Stimulated activated CD4-positive, alpha-beta T cell treated with anti-CD3 and anti-CD28 coated beads, Interleukin-12 subunit alpha, Interleukin-12 subunit beta, amount 100 ng/mL, for 48 hours (primary cell): ENCODE measurements at places on chromosomes 1 and 21.

- DNase-seq = no peak
These were observed 690.7 kb downstream of the ADGRL2 start for GRCh38 chr1:82491301-82492048.

DNA sequence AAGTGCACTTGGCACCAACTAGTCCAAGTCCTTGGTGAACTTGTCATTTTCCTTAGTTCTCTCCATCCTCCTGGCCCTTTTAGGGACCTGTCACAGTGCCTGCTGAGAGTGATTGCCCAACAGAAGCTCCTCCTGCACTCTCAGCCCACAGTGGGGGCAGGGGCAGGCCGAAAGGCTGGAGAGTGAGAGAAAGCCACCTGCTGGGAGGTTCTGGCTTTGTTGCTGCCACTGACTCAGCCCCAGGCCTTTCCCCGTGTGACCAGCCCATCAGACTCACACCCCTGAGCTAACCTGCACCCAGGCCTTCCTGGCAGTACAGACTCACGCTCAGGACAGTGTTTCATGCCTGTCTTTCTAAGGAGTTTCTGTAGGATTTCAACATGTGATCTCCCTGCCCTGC is 17.1 kb upstream of the PROK1 start:
- DNase-seq = no peak

DNA sequence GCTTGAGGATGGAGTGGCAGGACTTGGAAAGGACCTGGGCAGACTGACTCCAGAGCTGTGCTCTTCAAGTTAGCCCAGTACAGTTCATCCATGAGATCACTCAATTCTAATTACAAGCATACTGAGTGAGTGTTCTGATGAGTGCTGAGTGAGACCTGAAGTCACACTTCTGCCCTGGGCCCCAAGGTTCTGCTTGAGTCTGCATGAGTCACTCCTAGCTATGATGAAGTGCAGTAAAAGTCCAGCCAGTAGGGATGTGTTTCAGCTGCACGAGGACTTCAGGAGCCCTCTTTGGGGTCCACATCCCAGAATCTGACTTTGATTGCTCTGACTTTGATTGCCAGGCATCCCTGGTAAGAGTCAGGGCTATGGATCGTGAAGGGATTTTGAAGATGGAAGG is 35.8 kb downstream of the PLEKHA6 start:
- peak; percentile 45 for DNase-seq

GRCh38 chr1:147892216-147892615 is 10.4 kb upstream of the GJA8 start:
- no peak for DNase-seq

GRCh38 chr1:79323239-79324025 is 316.9 kb upstream of the ADGRL4 start:
- DNase-seq = no peak

DNA sequence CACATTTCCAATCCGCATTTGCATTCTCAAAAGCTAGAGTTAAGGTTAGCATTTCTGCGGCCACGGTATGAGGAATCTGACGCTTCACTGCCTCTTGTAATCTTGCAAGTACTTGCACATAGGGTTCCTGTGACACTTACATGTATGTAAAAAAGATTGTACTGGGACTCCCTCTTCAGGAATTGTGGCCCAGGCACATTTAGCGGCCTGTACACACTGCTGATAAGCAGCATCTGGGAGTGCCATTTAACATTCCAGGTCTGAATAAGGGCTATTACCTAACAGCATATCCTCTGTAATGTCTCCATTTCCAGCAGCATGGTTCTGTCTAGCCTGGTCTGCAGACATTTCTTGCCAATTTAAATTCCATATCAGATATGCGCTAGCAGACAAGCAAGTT is 75.7 kb downstream of the AXDND1 start:
- no peak for DNase-seq

GRCh38 chr1:208179961-208180409 is 64.2 kb downstream of the PLXNA2 start:
- DNase-seq = no peak

- peak; percentile 34 for DNase-seq
These were observed 3.0 kb upstream of the SDE2 start for GRCh38 chr1:226001963-226002666.

DNA sequence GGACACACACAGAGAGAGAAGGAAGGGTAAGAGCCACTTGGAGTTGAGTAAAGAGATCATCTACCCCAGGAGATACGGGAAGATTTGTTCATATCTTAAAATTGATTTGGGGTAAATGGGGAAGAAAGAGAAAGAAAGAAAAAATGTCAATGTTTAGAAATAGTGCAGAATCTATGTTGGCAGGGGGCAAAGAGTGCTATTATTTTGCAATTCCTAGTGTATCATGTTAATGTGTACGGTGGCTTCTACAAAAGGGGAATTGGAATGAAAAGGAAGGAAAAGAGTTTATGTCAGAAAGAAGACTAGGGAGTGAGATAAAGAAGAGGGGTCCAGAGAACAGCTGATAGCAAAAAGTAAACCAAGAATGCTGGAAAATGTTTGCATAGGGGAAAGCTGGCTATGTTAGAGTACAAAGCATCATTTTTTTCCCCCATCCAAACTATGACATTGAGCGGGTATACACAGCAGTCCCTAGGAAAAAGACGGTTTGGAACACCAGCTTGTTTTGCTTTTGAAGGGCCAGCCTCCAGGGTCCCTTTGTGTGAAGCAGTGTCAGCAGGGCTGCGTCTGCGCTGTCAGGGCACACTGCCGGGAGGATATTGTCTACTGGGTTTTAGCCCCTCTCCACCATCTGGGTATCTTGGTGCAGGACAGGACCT is 10.8 kb downstream of the LRRC8D start:
- DNase-seq = no peak

GRCh38 chr1:119631086-119631432 is 17.0 kb downstream of the ZNF697 start:
- DNase-seq = no peak

- DNase-seq = no peak
These were observed 74.4 kb upstream of the TTC34 start for GRCh38 chr1:2875707-2876561.

DNA sequence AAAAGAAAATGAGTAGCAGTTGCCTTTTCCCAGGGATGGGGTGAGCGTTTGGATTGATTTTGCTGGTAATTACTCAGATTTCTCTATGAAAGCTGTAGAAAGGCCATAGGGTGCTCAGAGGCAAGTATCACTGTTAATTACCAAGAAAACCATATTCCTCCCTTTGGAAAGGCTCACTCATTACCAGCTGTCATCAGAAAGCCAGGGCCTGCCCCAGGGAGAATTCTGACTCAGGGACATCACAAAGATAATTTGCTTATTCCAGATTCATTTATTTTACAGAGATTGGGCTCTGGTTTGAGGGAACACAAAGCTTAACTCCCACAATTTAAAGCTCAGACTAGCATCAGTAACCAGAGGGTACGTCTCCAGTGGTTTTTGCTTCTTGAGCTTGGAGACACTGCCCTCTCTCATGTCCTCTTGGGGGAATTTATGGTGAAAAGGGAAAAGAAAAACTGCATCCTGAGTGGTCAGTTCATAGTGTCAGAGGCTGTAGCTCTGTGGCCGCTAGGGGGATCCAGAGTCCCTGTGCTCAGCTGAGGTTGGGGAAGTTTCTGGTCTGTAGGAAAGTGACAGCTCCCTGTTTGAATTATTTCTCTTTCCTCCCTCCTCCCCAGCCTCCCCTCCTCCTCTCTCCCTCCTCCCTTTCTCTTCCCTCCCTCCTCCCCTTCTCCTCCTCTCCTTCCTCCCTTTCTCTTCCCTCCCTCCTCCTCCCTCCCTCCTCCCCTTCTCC is 204.3 kb downstream of the KCNJ6 start:
- peak; percentile 43 for DNase-seq

DNA sequence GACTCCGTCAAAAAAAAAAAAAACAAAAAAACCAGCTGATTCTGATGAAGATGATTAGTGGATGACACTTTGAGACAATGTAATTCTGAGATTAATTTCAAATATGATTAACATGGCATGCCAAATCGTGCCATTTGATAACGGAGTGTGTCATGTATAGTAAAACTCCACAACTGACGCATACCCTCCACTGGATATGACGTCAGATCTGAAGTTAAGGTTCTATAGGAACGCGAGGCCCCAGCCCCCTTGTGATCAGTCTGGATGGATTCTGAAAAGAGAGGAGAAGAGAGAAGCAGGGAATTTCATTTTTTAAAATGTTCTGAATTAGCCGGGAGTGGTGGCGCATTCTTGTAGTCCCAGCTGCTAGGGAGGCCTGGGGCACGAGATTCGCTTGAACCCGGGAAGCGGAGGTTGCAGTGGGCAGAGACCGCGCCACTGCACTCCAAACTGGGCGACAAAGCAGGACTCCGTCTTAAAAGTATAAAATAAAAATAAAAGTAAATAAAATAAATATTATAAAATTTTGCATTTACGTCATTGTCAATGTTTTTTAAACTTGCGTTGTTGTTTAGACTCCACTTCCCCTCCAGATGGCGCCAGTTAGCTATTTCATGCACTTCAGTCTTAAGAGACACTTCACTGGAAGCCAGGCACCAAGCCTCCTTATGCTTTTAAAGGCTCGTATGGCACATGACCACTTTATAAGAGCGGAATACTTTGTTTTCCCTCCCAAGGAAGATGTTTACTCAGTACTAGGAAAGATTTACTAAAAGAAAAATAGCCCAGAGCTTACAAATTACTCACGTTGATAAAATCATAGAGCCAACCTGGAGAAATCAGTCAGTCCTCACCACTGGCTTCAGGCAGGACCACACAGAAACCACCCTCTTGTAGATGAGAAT is 65.5 kb downstream of the UBE2U start:
- peak; percentile 50 for DNase-seq

DNA sequence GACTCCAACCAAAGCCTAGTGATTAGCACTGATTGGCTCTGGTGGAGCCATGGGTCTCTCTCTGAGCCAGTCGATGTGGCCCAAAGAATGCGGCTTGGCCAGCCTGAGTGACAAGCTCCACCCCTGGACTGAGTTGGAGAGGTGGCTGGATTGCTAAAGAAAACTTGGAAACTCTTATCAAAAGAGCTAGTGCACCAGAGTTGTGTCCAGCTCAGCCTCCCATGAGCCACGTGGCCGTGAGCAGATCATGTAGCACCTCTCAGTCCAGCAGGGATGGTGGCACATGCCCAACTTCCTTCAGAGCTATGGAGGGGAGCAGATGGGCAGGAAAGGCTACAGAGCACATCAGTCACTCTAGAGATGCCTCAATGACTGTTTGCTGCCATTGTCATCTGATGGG is 142.8 kb upstream of the VAMP3 start:
- no peak for DNase-seq

DNA sequence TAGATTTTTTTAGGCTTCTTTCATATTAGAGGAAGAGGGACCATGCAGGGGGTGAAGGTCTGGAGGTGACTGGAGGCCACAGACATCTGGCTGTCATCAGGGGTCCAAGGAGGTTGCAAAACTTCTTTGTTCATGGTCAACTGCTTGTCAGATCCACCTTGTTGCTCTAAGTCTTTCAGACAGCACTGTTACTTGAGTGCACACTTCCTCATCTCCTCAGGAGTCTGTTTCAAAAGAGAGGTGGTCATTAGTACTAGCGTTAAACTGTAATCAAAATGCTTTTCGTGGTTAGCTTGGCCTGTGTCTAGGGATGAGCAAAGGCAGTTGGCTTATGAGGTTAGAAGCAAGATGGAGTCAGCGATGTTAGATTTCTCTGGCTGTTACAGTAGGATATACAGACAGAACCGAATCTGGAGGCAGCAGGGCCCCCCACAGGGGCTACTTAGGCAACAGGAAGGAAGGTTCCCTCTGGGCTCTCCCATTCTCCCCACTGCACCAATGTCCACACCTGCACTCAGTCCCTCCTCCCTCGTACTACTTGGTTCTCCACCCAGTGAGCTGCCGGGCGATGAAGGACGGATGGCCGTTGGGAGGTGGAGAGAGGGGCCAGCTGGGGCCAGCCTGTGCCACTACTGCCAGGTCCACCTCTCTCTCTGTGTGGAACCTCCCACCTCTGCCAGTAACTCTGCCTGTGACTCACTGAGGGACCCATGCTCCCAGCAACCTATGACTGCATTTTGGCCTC is 57.2 kb downstream of the TOR1AIP2 start:
- DNase-seq = no peak

DNA sequence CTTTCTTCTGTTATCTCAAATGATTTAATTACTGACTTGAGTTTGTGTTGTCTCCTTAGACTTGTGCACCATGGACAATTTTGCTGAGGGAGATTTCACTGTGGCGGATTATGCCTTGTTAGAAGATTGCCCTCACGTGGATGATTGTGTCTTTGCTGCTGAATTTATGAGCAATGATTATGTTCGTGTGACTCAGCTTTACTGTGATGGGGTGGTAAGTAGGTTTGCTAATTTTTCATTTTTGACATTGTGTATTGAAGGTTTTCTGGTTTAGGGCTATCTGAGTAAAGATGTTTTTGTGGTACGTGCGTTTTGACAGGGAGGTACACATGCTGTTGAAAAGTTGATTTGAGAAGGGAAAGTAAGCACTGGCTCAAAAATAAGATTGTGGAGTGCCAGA is 14.1 kb downstream of the TTC3 start:
- no peak for DNase-seq

- DNase-seq = no peak
These were observed 80.3 kb downstream of the SLC35A3 start for GRCh38 chr1:100050139-100050538.

DNA sequence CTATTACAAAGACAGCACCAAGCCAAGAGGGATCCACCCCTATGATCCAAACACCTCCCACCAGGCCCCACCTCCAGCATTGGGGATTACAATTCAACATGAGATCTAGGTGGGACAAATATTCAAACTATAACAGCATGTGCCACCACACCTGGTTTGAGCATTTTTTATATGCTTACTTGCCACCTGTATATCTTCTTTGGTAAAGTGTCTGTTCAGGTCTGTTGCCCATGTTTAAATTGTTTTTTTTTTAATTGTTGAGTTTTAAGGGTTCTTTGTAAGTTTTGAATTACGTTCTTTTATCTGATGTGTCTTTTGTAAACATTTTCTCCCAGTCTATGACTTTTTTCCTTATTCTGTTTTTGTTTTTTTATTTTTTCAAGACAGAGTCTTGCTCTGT is 83.4 kb downstream of the LRIG2 start:
- no peak for DNase-seq

GRCh38 chr1:94316183-94316582 is 78.8 kb upstream of the ARHGAP29 start:
- no peak for DNase-seq

DNA sequence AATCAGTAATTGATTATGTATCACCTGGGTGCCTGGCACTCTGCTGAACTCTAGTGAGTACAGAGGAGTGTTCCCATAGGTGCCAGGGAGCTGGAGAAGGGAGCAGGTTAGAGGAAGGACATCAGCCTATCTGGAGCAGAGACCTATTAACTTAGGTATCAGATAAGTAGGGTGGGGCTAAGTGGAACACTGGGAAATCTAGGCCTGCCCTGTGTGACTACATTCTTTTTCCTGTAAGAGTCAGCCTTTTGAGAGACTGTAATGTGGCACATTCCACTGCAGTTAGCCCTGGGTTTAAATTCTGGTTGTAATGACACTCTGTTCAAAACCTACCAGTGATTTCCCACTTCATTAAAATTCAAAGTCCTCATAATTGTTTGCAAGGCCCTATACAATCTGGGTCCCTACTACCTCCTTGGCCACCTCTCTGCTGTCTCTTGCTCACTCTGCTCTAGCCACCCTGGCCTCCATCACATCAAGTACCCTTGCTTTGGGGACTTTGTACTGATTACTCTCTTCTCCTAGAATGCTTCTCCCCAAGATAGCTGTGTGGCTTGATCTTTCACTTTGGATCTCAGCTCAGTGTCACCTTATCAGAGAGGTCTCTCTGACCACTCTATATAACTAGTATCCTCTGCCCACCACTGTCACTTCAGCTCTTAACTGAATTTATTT is 12.9 kb downstream of the STX12 start:
- DNase-seq = no peak
